ENCODE measurements at places on chromosomes 2 and 18. TPM values are rescaled to one million over a fixed set of nuclear protein-coding genes. Genes with fewer than 3 reads are reported as not detected.

SCN1A gene
- not detected for total RNA-seq

SP3 gene
- 98.4 TPM for total RNA-seq

XIRP2 gene
- not detected for total RNA-seq

SGPP2 gene
- 7.6 TPM for total RNA-seq

ARHGEF4 gene
- 0.51 TPM for total RNA-seq

NABP1 gene
- 44.9 TPM for total RNA-seq

APLF gene
- total RNA-seq, result 4.0 TPM

STAMBP gene
- total RNA-seq, result 71.9 TPM

UGT1A5 gene
- total RNA-seq, result not detected

CHRNG gene
- not detected for total RNA-seq

CYS1 gene
- 0.09 TPM for total RNA-seq

XDH gene
- total RNA-seq, result not detected

MRPS5 gene
- total RNA-seq, result 75.9 TPM

All from CD8-positive, alpha-beta memory T cell (primary cell).